ENCODE measurements at places on chromosomes 6 and 20.

- DNase-seq = peak; percentile 10
Measured at GRCh38 chr20:46820682-46821081, 74.0 kb upstream of the EYA2 start.

GRCh38 chr20:45944151-45944964, 9.9 kb downstream of the PCIF1 start:
- DNase-seq = peak; percentile 98

DNA sequence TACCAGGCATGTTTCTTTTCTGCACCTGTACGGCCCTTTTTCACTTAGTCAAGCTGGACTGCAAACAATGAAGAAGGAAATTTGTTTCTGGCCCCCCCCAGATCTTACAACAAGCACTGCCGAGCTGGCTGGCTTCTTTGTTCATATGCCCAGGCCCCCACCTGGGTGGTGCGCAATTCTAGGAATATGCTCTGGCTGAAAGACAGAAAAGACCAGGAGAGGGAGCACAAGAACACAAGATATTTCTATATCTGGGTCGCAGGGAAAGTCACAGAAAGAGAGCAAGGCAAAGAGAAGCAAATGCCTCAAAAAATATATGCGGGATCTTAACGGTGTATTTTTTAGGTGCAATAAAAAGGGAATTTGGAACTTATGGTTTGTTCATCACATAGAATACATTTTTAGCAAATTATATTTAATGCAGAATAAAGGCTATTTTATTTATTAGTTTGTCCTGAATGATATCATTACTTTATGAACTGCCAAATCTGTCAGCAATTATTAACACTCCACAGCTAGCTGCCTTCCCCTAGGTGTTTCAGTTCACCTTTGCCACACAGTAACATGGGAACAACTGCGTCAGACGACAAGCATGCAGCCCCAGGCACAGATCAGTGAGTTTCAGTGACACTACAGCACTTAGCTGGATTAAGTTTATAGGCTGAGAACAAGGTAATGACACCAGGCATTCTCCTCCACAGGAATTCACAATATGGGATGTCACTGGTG, 76.5 kb downstream of the GJA10 start:
- DNase-seq = peak; percentile 49

DNA sequence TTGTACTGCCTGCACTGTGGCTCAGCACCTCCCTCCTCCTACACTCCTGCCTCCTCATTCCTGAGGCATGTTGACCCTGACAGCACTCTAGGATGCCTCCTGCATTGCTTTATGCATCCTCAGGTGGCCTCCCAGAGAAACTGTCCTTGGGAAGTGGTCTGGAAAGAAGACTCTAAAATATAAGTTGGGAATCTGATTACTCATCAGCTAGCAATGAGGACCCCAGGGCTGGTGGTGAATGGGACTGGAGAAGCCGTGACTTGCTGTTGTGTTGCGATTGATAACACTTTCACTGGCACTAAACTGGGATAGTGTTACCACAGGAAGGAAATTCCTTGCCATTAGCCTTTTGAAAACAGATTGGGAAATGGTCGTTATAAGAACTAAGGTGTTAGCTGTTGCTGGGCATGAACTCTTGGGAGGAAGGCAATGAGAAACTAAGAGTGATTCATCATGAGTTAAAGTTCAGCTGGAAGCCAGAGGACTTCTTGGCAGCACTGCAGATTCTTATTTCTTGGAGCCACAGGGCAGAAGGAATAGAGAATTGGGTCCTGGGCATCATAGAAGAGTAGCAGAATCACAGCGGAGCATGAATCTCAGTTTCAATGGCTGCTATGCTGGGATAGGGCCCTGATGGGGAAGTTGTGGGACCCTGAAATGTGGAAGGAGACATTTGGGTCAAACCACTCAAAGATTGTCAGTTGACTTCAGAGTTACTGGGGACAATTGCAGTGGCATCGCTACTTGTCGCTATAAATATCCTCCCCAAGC, 10.1 kb upstream of the SIRPD start:
- peak; percentile 96 for DNase-seq

DNA sequence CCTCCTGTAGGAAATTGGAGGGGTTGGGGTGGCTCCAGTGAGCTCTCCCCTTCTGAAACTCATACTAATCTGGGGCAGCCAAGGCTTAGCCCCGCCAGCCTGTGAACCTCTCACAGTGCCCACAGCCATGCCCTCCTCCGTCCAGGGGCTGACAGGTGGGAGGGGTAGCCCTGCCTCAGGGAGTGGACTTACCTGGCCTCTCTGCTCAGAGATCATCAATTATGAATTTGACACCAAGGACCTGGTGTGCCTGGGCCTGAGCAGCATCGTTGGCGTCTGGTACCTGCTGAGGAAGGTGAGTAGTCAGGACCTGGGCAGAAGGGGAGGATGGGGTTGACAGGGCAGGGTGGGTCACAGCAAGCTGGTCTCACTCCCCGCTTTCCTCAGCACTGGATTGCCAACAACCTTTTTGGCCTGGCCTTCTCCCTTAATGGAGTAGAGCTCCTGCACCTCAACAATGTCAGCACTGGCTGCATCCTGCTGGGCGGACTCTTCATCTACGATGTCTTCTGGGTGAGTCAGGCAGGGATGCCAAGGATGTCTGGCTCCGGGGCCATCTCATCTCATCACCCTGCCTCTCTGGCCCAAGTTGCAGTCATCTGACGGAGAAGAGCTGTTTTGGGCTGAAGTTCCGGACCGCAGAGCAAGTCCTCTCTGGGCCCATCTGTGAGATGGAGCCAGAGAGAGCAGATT, 34.7 kb downstream of the HM13 start:
- no peak for DNase-seq

DNA sequence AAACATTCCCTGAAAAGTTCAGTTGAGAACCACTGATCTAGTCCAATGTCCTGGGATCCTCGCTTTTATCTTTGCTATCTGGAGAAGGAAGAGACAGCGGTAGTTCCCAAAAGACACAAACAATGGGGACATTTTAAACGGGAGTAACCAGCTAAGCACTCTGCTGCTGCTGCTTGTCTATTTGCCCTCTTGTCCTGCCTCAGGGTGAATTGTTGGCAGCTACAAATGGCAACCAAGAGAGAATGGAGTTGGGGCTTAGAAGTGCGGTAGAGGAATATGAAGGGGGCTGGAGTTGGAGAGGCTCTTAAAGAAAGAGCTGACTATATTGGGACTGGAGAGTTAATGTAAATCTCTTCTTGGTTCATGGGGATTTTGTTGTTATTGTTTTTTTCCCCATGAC, 6.5 kb upstream of the ZSWIM1 start:
- DNase-seq = no peak

GRCh38 chr20:19867940-19868371, 109.9 kb downstream of the RIN2 start:
- no peak for DNase-seq

GRCh38 chr20:58723628-58723984, 31.0 kb downstream of the NPEPL1 start:
- no peak for DNase-seq

DNA sequence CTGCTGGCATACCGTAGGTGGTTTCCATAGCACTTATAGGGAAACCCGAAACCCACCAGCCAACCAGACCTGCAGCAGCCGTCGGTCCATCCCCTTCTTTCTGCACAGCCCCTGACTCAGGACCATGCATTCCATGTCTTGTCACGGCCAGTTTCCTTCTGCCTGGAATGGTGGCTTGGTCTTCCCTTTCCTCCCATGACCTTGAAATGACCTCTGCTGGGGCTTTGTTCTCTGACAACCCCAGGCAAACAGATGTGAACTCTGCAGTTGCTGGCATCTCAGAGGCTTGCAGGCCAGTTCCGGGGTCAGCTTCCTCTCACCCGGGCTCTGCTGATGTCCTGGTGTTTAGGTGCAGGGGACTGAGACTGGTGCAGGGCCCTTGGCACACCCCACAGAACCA, 250.8 kb downstream of the SMOC2 start:
- DNase-seq = no peak

- DNase-seq = peak; percentile 92
Measured at GRCh38 chr20:37308086-37309050, 18.9 kb downstream of the MANBAL start.

GRCh38 chr20:14710951-14711350, 373.5 kb upstream of the FLRT3 start:
- DNase-seq = peak; percentile 92

DNA sequence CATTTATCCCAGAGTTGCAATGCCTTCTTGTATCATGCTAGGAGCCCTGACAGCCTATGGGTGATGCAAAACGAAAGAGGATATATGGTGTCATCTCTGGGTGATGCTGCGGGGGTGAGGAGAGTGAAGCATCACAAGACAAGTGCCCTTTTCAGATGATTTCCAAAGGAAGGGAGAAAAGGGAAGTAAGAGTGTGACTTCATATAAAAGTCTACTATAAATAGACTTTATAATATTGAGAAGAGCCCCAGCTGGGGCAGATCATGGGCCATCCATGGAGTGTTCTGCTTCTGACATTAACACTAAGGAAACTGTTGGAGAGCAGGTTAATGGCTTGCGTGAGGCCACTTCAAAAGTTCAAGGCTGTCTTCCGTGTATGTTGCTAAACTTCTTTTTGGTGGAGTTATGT, 4.4 kb downstream of the CD83 start:
- DNase-seq = no peak

DNA sequence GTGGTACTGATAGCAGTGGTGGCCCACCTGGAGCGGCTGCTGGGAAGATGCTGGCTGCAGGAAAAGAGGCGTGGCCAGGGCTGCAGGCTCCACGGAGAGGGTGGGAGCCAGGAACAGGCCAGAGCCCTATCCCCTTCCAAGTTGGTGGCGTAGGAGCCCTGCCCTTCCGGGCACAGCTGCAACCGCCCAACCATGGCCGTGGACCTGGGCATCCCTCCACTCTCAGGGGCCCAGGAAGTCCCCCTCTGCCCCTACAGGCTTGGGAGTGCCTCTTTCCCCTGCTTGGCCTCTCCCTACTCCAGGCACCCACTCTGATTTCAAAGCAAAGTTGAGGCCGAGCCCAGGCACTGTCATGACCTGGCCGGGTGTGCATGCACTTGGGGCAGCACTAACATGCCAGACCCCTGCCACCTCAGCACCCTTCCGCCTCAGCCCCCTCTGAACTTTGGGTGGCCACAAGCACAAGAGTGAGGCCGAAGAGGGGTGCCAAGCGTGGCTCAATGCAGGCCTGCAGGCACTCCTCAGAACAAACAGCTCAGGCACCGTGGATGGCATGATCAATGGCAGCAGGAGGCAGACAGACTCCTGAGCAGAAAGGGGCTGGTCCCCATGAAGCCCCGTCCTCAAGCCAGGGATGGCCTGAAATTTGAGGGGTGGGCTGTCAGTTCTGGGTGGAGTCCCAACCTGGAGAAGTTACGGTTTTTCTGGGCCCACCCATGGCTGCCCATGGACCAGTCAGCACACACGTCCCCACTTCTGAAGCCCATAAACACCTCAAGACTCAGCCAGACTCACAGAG, 200.3 kb upstream of the PRND start:
- DNase-seq = no peak

- DNase-seq = peak; percentile 54
Measured at GRCh38 chr6:135423649-135424128, 73.9 kb downstream of the AHI1 start.

DNA sequence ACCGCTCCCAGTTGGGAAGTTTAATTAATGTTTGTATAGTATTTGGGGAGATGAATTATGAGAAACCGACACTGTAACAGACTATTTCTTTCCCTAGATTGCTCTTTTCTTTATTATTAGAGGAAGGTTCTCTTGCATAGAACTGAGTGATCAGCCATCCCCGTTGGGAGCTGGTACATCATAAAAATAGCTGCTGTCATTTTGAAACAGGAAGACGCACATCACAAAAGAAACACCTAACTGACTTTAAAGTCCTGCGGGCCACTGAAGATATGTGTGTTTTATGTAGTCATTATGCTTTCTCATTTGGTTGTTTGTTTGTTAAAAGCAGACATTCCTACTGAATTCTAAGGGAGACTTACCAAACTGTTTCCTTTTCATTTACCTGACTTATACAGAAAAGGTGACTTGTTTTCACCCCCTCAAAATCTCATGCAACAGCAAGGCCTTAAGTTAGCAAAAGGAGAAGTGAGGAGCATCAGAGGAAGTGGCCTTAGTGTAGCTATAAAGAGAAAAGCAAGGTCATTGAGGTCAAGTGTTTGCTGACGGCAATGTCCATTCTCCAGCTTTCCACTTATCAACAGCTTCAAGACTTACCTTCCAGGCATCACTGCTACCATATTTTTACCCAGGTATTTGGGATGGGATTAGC, 91.0 kb downstream of the PKHD1 start:
- no peak for DNase-seq

DNA sequence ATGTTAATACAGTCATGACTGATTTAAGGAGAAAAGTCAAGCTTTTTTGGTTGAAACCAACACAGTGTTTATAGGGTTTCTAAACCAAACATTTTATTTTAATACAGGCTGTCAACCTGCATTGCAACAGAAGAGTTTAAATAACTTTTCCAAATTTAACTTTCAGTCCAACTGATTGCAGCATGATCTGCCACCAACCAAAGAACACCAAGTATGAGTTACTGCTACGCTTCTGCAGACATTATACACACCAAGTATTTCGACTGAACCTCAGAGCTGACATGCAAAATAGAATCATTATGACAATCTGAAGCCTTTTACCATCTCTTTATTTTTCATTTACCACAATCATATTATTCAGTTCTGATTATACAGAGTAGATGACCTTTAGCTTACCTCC, 151.2 kb upstream of the DST start:
- no peak for DNase-seq

DNA sequence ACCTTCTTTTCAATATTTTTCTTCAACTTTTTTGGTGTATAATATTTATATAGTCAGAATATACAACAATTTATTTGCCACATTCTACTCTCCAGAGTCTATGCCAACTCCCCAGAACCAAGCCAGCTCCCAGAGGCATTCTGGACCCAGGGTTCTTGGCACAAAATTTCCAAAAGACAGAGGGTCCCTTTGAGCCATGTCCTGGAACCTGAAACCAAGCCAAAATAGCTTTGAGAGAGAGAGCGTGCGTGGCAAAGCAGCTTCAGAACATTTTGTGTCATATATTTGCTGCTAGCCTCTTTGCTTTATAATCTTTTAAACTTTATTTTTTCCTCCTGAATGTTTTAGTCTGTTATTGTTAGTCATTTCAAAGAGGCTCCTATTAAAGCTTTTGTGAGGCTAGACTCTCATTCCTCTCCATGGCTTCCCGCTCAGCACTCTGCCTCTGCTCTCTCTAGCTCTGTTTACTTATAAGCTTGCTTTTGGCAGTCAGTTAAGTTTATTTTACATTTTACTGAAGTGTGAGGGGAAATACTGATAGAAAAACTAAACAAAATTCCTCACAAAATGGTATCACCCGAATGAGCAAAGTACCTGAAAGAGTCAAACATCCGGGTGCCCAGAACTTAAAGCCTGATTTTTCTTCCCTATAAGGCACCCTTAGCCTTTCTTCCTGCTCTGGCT, 605.1 kb upstream of the ID4 start:
- no peak for DNase-seq

Measured in bronchial epithelial cell (primary cell).